IPS DF 19.7 (cell line): ENCODE measurements at places on chromosomes 16 and 17.

GRCh38 chr16:15854061-15854460 lies 2.8 kb downstream of the MYH11 start:
- DNase-seq: no peak

- DNase-seq: no peak
Observed at GRCh38 chr17:59914274-59914854, 21.4 kb downstream of the RPS6KB1 start.

- DNase-seq: no peak
Observed at GRCh38 chr16:86919578-86920305, 341.4 kb downstream of the FOXL1 start.

DNA sequence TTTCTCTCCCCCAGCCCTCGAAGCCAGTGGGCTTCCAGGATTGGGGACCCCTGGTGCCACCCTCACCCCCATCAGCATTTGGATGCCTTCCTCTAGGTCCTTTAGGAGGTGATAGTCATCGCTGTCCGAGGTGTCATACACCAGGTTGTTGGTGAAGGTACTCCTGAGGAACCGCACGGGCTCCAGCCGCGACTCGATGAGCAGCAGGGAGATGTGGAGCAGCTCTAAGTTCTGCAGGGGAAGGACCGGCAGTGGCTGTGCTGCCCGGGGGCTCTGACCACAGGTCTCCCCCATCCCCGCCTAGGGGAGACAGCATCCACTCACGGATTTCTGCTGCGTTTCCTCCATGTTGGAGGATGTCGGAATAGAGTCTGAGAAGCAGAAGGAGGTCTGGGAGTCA lies 962 bp downstream of the CSHL1 start:
- DNase-seq: no peak

GRCh38 chr16:8892101-8892575 lies 10.0 kb downstream of the LITAFD start:
- no peak for DNase-seq

DNA sequence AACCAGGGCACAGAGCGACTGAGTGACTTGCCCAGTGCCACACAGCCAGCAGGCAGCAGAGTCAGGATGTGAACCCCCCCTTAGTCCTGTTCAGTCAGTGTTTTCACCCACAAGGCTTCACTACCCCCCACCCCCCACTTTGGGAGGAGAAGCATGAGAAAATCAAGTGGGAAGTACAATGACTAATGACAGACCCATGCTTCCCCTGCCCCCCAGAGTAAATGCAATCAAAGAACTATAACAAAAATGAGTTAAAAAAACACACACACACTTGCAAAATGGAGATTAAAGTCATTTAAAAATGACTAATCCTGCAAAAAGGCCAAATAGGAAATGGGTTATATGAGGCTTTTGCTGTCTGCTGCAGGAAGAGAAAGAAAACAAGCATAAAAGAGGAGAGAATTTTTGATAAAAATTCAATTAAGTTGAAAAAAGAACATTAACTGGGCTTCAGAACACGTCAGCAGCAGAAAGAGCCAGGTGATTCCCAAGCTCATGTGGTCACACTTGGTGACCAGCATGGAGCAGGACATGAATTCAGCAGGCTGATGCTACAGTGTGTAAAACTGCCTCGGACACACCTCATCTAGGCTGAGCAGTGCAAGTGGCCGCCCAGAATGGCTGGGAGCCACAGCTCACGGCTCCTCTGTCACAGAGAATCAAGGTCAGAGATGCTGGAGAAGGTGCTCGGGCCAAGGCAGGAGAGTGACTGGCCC lies 212.3 kb downstream of the ZNF423 start:
- no peak for DNase-seq

DNA sequence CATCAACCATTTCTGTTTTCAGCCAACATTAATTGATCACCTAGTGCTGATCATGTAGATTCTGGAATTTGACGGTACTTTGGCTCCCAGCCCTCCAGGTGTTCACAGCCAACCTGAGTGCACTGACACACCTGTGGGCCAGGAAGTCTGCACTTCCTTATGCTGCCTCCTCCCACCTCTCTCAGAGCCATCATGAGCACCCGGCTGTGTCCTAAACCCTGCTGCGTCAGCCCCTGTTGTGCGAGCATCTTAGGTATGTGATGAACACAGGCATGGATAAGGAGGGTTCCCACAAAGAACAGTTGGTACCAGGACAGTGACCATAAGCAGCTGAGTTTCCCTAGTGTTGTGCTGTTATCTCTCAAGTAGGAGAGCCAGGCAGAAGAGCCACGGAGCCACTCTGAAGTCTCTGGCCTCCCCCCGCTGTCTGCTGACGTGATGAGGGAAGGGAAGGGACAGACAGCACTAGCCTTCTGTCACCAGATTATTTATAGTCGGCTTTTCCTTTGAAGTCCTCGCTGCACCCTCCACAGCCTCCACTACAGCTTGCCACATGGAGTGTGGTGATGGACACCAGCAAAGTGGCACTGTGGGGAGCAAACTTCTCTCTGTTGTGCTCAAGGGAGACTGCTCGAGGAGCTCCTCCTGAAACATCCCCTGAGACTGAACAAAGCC lies 162.8 kb upstream of the ANKFN1 start:
- DNase-seq: peak; percentile 28

- no peak for DNase-seq
Observed at GRCh38 chr16:54193013-54193664, 93.4 kb downstream of the IRX3 start.

DNA sequence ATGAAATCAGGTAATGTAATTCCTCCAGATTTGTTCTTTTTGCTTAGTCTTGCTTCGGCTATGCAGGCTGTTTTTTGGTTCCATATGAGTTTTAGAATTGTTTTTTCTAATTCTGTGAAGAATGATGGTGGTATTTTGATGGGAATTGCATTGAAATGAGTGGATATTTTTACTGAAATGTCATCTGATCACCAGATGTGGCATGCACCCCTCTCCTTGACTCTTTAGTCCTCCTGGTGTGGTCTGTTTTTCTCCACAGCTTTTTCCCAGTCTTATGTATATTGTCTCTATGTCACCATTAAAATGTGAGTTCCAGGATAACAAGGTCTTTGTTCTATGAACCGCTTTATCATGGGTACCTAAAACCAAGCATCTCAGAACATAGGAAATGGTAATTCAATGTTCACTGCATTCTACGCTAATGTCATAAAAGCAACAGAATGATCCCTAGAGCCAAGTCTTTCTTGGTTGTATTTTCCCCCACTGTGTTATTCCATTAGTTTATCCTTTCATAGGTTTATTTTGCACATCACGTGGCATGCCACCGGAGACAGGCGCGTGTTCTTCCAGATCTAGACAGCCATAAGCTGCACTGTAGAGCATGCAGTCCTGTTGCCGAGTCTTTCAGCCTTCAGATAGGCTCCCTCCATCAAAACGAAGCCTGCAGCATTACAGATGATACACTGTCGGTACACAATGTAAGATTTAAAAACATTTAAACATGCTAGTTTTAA lies 172.5 kb downstream of the RPTOR start:
- DNase-seq: no peak

DNA sequence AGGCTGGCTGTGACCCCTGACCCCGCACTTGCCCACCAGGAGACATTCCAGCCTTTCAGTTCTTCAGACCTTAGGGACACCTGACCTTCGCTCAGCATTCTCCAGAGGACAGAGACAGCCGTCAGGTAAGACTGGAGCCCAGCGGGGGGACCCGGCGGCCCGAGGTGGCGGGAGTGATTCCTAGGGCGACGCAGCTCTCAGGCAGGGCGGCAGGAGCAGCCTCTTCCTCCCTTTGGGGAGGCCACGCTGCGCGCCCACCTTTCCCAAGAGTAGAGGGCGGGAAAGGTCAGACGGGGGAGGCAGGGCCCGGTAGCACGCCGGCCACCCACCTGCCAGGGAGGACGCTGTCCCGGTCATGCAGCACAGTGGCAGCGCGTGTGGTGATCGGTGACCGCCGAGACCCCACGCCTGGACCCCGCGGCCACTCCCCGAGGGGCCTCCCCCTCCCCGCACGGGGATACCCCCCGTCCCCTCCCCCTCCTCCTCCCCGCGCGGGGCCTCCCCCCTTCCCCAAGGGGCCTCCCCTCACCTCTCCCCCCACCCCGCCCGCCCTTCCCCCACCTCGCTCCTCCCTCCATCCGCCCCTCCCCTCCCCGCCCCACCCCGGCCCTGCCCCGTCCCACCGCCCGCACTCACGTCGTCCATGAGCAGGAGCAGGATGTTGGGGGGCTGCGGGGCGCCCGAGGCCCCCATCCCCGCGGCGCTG lies 472 bp downstream of the GALNS start:
- no peak for DNase-seq

DNA sequence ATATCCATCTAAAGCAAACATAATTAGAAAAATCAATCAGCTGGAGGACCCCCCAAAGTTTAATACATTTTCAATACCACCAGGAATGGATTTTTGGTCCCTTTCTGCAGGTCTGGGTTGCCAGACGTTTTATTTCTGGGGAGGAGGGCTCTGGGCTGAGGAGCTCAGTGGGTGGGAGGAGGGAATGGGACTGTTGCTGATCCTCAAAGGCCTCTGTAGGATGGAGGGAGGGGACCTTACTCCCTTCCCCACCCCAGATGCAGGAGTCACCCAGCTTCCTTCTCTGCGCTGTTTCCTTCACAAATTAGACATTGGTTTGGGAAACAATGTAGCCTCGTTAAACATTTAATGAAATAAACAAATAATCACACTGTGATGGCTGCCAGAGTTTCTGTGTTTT lies 6.6 kb downstream of the RND2 start:
- no peak for DNase-seq

- no peak for DNase-seq
Observed at GRCh38 chr17:37067555-37068111, 118.9 kb downstream of the AATF start.

DNA sequence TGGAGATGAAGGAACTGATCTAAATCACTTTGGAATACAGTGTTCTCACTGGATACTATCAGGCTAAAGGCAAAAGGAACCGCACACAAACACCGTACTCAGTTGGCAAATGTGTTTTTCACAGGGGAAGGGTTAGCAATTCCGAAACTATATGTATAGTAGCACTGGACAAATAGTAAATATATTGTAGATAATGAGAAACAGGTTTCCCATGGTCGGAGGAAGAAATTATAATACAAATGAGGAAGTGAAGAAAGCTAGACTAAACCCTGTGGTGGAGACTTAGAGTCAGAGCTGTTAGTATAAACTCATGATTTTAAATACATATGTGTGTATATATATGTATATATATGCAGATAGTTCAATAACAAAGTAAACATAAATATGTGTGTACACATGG lies 414.1 kb upstream of the SALL1 start:
- no peak for DNase-seq

GRCh38 chr17:64323774-64324173 lies 60.7 kb upstream of the TEX2 start:
- no peak for DNase-seq

DNA sequence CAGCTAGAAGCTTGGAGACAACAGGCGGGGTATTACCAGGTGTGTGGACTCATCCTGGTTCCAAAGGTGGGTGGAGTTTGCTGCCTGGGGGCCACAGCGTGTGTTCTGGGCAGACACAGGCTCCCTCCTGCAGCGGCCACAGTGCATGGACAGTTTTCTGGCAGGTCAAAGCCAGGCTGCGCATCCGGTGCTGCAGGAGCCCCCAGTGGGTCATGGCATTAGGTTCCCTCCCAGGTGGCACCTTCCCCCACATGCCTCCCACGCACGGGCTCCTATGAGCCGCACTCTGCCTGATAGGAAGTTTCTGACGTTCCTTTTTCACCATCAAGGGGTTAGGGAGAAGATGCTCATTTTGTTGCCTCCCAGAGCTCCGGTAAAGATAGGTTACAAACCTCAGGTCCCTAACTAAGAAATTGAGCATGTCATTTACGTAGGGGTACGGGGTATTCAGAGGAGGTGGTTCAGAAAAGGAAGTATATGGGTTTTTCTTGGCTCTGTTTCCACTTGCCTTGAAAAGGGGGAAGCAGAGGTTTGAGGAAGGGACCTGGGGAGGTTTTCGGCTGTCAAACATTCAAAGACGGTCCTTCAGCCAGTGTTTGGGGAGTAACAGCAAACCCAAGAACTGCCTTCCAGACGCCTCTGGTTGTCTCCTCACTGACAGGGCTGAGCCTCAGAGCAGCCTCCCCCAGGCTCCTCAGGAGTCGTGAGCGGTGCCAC lies 32.7 kb upstream of the NAT9 start:
- no peak for DNase-seq

- no peak for DNase-seq
Observed at GRCh38 chr16:88387941-88388627, 5.3 kb downstream of the ZNF469 start.

GRCh38 chr16:89898201-89898967 lies 20.3 kb upstream of the MC1R start:
- no peak for DNase-seq

DNA sequence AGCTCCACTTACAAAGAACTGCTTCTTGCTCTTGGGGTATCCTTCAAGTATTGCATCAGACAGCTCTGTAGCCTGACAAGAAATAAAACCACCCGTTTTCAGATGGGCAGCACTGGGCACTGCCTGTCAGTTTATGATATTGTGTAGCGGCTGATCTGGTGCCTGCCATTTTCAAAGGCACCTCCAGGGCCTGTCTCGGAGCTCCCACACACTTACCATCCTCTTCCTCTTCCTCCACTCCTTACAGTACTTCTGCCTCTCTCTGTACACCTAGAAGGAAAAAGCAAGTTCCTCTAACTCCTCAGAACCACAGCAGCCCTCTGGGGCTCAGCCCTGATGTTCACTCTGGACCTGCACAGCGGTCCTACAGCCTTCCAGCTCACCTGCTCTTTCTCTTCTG lies 4.4 kb downstream of the PSMC3IP start:
- no peak for DNase-seq
